ENCODE measurements at places on chromosomes 12 and 14. TPM values are rescaled to one million over a fixed set of nuclear protein-coding genes. Genes with fewer than 3 reads are reported as not detected.
A peak's percentile ranks its signal among the peaks of the same experiment; 100 is the strongest.

DNA sequence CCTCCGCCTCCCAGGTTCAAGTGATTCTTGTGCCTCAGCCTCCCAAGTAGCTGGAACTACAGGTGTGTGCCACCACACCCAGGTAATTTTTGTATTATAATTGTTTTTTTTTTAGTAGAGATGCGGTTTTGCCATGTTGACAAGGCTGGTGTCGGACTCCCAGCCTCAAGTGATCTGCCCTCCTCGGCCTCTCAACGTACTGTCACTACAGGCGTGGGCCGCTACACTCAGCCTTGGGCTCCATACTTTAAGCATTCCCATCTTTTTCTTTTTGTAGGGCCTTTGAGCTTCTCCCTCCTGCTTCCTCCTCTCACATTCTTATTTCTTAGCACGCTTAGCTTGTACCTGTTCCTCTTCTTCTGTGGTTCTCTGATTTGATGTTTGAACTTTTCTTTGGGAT lies 62.8 kb downstream of the SERPINA3 start:
- no peaks in the 10 kb centered on the region for H3K36me3 ChIP-seq
- no peak overlapping the region for H3K4me3 ChIP-seq
- peaks cover 24% of the 10 kb centered on the region for H3K27me3 ChIP-seq
- DNase-seq = no peak
- no peaks in the 10 kb centered on the region for H3K4me1 ChIP-seq
- H3K27ac ChIP-seq = no peak overlapping the region

- no peaks in the 10 kb centered on the region for H3K27me3 ChIP-seq
- no peak overlapping the region for H3K27ac ChIP-seq
- peaks cover 49% of the 10 kb centered on the region for H3K4me1 ChIP-seq
- H3K4me3 ChIP-seq = no peak overlapping the region
- DNase-seq = no peak
- H3K36me3 ChIP-seq = no peaks in the 10 kb centered on the region
These were observed 7.1 kb downstream of the RAPGEF3 start for GRCh38 chr12:47751561-47751960.

- no peak overlapping the region for H3K4me3 ChIP-seq
- no peaks in the 10 kb centered on the region for H3K4me1 ChIP-seq
- DNase-seq = peak; percentile 59
- no peak overlapping the region for H3K27ac ChIP-seq
- H3K36me3 ChIP-seq = no peaks in the 10 kb centered on the region
- no peaks in the 10 kb centered on the region for H3K27me3 ChIP-seq
These were observed 40.4 kb downstream of the CAPS2 start for GRCh38 chr12:75289753-75290152.

GRCh38 chr12:116026768-116027550 lies 250.5 kb downstream of the MED13L start:
- H3K4me3 ChIP-seq = no peak overlapping the region
- H3K36me3 ChIP-seq = no peaks in the 10 kb centered on the region
- H3K27ac ChIP-seq = peak overlapping the region; percentile 6
- peaks cover 38% of the 10 kb centered on the region for H3K4me1 ChIP-seq

DNA sequence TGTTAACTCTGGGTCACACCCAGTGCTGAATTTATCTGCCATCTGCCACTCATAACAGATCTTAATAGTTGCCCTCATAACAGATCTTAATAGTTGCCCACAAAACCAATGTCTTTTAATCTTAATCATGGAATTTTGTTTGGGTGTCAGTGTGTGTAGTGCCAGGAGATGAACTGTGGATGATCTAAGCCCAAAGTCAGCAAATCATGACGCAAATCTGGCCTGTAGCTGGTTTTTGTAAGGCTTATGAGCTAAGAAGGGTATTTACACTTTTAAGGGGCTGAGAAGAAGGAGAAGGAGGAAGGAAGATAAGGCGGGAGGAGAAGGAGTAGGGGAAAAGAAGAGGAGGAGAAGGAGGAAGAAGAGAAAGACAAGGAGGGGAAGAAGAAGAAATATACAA lies 10.0 kb upstream of the IL26 start:
- H3K27me3 ChIP-seq = no peaks in the 10 kb centered on the region
- H3K4me3 ChIP-seq = no peak overlapping the region
- no peak overlapping the region for H3K27ac ChIP-seq
- no peak for DNase-seq

The ADAMTS20 gene
- total RNA-seq = 1.6 TPM

The SPTLC2 gene
- total RNA-seq = 25.6 TPM

Data from PC-3 (cell line).